Brain pericyte (primary cell): ENCODE measurements at places on chromosomes 11 and 22.

GRCh38 chr22:26753125-26753862 lies 95.9 kb downstream of the MIAT start:
- no peak for DNase-seq

- DNase-seq = no peak
Measured at GRCh38 chr11:115606498-115607220, 102.4 kb upstream of the CADM1 start.

GRCh38 chr22:38882972-38883622 lies 11.1 kb upstream of the CBX6 start:
- no peak for DNase-seq

DNA sequence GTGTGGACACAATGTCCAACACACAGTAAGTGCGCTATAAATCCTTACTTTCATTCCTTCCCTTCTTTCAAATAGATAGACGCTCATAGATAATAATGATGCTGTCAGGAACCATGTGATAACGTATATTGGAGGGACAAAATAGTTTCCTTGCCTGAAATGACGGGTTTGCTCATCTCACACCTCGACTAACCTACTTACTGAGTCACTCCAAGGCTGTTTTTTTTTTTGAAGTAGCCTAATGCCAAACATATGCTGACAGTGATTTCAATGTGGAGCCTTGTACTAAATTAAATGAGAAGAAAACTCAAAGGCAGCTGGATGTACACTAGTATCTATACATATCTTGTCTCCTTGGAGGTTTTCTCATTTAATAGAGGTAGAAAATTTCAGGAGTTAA lies 400.5 kb downstream of the NELL1 start:
- no peak for DNase-seq

DNA sequence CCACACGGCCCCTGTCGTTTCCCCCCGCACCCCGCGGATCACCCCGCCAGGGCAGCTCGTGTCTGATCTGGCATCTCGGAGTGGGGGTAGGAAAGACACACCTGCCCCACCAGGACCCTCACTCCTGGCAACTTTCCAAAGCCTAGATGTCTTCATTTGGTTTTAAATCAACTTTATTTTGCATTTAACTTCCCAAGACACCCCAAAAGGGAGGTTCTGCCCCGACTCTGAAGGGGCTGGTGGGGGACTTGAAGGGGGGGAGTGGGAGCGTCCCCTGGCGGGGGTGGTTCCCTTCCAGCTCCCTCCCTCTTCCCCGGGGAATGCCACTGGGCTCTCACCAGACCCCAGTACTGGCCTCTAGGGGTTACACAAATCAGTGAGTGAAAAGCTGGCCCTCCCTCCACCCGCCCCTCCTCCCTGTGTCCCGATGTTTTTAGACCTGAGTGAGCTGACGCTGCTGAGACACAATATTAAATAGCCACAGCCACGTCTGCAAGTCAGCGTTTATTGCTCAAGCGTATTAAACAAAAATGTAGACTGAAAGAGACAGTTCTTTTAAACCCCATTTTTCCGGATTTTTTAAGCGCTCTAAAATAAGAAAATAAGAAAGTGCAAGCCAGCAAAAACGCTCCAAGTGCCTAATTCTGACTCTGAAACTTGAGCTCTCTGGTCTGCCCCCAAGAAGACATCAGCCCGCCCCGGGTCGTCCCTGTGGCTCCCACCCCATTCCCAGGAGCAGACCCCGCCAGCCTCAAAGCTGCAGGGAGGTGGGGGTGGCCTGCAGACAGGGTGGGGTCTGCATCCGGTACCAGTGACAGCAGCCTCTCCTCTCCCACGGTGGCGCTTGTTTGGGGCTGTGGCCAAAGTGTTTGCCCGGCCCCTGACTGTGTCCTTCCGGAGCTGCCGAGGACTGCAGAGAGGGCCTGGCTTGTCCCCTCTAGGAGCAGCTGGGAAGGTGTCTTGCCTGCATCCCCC lies 1.1 kb upstream of the TTLL8 start:
- no peak for DNase-seq

GRCh38 chr11:116173941-116174911 lies 598.6 kb downstream of the BUD13 start:
- DNase-seq = no peak

DNA sequence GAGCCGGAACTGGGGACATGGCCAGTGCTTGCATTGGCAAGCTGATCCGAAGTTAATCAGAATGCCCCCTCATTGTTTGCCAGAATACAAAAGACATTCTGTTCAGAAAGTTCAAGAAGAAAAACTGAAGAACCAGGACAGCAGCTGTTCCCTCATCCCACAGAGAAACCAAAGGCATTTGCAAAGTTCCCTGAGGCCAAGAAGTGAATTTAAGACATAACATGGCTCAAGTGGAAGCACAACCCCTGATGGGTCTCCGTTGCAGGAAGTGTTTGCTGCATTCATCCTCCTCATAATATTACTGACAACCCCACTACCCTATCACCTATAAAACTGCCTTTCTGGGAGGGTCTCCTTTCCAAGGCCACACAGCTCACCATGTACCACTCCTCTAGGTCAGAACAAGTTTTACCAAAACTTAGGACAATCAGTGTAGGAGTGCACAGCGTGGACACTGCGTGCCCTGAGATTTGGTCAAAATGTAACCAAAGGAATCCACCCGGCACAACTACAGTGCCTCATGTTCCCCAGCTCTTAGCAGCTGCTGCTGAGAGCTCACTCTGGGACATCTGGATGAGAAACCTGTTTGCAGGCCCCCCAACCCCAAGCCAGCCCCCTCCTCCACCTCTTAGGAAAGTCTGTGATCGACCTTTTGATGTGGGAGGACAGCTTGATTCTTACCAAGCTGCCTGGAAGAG lies 101.6 kb upstream of the AKIP1 start:
- DNase-seq = no peak

- DNase-seq = no peak
Measured at GRCh38 chr11:21307874-21308273, 638.5 kb downstream of the NELL1 start.
